ENCODE measurements at places on chromosomes 7 and 10.

GRCh38 chr10:131431978-131432690 is 120.6 kb upstream of the TCERG1L start:
- no peak for DNase-seq

- no peak for DNase-seq
Observed at GRCh38 chr10:130770018-130770630, 541.4 kb downstream of the TCERG1L start.

GRCh38 chr10:12507165-12507850 is 158.0 kb downstream of the CAMK1D start:
- no peak for DNase-seq

DNA sequence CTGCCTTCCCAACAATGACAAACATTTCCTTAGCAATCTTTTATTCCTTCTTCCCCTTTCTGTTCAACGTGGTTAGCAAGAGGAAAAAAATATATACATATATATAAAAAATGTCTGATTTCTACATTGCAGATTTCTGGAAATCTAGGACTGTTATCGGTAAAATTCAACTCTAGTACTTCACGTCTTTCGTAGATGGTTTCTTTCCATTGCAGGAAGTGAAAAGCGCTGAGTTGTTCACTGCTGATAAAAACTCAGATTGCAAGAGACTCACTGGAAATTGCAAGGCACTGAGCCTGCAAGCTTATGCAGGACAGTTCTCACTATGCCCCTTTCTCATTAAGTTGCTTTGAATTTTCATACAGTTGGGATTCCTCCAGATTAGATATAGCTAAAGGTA is 23.9 kb downstream of the KIN start:
- no peak for DNase-seq

DNA sequence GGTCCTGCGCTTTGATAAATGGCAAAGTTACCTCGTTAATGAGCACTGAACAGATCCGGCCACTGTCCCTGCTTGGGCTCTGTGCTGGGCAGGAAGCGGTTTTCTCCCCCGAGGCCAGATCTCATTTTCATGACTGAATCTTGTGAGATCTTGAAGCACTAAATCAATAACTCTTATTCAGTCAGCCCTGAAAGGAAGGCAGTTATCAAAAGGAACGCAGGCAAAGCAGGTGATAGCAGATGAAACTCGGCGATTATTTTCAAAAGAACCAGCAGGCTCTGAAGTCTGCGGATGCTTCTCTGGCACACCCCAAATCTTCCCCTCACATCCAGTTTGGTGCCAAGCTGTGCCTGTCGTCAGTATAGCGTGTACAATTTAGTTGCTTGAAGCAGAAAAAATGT is 228.7 kb downstream of the BAMBI start:
- DNase-seq, result no peak

GRCh38 chr10:110045772-110046171 is 38.0 kb downstream of the ADD3 start:
- DNase-seq, result no peak

DNA sequence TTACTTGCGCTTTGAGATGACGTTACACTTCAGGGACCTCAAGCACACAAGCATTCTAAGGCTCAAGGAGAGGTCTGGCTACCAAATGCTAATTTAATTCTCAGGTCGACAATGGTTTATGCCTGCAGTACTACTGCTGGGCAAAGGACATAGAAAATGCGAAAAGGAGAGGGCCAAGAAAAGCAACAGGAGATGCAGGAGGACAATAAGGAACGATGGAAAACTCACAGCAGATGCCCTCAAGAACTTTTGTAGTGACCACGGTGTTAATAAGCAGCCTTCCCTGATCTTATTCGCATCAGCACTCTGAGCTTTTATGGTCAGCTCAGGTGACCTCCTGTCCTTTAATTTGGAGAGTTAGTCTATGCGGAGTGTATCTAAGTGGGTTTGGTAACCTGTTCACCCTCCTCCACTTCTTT is 146.3 kb downstream of the GPR85 start:
- no peak for DNase-seq

- no peak for DNase-seq
Observed at GRCh38 chr7:112444505-112444904, 5.8 kb upstream of the IFRD1 start.

DNA sequence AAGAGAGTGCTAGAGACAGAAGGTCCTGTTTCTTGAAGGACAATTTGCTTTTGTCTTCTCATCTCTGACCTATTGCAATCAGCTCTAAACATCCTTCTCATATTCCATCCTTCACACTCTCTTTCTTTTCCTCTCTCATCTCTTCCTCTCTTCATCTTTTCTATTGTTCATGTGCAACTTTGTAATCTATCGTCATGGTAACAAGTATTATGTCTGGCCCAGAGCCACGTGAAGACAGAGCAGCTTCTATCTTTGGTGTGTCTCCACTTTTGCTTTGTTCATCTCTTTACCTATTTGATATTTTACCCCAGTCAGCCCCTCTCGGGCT is 104.9 kb upstream of the ABCB5 start:
- no peak for DNase-seq

- no peak for DNase-seq
Observed at GRCh38 chr10:78626471-78626870, 442.3 kb upstream of the ZMIZ1 start.

- no peak for DNase-seq
Observed at GRCh38 chr10:133023216-133023843, 64.4 kb upstream of the ADGRA1 start.

GRCh38 chr10:105494944-105495343 is 853.9 kb downstream of the SORCS3 start:
- no peak for DNase-seq

DNA sequence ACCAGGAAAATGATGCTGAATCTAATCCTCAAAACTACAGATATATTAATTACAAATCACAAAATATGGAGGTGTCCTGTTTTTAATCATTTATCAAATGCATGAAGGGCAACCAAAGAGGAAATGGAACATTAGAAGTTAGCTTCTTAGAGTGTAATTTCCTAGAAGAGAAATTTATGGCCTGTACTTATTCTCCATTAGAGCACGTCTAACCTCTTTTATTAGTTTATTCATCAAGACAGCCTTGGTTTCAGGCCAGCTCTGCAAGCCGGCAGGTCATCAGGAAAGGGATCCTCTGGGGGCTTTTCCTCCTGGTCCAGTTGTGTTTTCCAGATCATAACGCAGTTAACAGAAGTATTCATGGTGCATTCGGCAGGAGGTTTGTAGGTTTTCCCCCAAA is 517.6 kb downstream of the KCNMA1 start:
- no peak for DNase-seq

- DNase-seq, result no peak
Observed at GRCh38 chr7:100801833-100802568, 25.3 kb downstream of the EPHB4 start.

GRCh38 chr7:150406567-150407421 is 27.7 kb downstream of the ZNF775 start:
- DNase-seq, result peak; percentile 46

DNA sequence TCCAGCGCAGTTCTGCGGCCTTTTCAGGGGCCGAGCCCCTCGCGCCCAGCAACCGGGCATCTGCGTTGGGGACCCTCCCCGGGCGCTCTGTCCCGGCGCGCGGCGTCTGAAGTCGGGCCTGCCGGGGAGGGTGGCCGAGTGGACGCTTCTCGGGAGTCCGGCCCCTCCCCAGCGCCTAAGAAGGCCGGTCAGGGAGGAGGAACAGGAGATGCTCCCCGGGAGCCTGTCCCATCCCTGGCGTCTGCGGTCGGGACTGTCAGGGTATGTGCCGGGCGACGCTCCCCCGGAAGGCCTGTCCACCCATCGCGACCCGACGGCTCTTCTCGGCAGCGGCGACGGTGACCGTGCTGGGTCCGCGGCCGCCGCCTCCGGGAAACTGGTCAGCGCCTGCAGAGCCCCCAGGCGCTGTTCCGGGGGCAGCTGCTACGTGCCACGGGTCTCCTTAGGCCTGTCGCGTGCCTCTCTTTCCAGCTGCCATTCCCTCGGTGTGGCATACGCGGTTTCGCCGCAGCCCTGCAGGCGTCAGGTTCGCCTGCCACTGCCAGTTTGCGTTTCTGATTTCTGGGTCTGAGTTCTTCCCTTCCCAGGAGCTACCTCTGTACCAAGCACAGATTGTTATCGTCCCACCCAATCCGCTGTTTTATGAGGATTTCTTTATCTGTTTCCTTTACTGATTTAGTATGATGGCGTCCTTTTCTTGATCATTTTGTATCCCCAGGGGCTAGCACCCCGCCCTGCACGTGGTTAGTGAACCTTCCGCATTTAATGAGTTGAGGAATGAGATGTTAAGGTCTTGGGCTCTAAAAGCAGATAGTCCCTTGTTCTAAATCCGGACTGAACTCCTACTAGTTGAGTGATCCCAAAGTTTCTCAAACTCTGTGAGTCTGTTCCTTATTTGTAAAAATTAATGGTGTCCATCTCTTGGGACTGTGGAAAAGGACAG is 782 bp downstream of the IFIT5 start:
- DNase-seq, result peak; percentile 48

- DNase-seq, result no peak
Observed at GRCh38 chr7:93551931-93552330, 22.6 kb downstream of the CALCR start.

- no peak for DNase-seq
Observed at GRCh38 chr7:149825567-149826343, 12.4 kb upstream of the ZNF862 start.

DNA sequence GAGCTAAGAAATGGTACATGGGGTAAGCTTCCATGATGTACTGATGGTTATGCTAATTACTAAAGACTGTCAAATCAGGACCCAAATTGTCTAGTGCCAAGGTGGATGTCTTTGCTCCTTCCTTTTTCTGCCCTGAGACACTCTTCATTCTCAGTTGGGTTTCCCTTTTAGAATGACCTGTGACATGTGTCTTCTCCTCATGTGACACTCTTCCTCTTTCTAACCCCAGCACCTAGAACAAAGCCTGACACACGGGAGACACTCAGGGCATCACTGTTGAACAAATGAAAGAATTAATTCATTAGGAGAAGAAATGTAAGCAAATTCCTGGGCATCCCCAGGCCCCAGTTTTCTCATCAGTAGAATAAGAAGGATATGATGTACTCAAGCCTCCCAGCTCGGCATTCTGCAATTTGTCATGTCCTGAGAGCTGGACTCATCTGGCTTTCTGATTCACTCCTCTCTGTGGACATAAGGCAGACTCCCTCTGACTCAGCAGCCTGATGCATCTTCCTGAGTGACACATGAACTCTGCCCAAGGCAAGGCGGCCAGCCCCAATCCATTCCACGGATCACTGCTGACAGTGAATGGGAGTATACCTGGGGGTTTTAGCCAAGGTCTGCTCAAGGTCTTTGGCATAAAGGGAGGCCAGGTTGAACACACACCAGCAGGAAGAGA is 473.8 kb downstream of the KCNMA1 start:
- DNase-seq, result no peak

GRCh38 chr10:86449926-86450558 is 71.5 kb downstream of the WAPL start:
- DNase-seq, result no peak

GRCh38 chr7:21429786-21430574 is 2.1 kb downstream of the SP4 start:
- DNase-seq, result no peak

DNA sequence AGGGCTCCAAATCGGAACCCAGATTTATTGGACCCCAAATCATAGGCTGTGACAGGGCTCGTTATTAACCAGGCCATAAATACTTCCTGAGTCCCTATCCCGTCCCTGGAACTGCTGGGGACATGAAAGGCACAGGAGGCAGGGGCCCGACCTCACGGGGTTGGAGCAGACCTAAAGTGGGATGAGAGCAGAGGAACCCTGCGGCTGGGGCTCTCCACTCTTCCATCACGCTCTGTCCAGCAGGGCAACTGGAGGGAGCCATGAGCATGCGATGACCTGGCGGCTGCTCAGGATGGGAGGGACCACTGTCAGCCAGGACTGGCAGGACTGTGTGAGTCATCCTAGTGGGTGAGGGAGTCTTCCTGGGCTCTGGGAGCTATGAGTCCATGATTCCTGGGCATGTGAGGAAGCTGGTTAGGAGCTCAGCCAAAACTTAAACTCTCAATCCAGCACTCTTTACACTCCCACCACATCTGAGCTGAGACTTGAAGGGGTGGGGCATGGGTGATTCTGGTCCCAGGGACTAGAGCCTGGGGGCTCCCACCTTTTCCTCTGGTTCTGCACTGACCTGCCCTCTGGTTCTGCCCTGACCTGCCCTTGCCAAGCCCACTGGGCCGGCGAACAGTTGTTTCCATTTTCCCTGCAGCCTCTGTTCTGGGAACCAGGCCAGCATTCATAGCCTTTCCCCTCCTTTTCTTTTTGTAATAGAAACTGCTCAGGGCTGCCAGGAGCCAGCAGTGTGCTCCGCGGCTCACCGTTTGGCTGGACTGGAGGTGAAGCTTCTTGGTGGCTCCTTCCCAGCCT is 47.1 kb downstream of the SYPL1 start:
- no peak for DNase-seq

Measured in stimulated activated naive CD8-positive, alpha-beta T cell treated with anti-CD3 and anti-CD28 coated beads, Interleukin-15, Interleukin-2, amounts not matched to agents 100 U/mL and 50 U/mL, for 24 hours (primary cell).